Right hindlimb (tissue), 1 donor: ENCODE measurements at places on chromosomes 11 and 22.
A peak's percentile ranks its signal among the peaks of the same experiment; 100 is the strongest.

- no peak for DNase-seq
These were observed 333.8 kb upstream of the CHORDC1 start for GRCh38 chr11:90556606-90557005.

DNA sequence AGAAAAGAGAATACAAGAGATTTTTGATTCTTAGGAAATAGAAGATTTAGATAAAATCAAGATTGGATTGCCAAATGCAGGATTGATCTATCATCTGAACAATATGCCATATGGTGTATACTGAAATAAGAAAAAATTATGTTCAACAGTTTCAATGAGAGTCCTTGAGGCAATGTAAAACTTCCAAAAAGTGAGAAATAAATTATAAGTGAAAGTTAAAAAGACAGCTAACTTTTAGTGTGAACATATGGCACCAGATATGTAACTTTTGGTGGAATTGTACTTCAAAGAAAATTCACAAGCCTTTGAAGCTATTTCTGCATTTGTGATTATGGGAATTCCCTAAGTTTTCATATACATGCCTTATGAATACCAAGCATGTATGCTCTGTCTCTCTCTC lies 200.5 kb upstream of the ANO3 start:
- DNase-seq, result no peak

- DNase-seq, result no peak
These were observed 39.6 kb downstream of the GRIK4 start for GRCh38 chr11:120551191-120551590.

DNA sequence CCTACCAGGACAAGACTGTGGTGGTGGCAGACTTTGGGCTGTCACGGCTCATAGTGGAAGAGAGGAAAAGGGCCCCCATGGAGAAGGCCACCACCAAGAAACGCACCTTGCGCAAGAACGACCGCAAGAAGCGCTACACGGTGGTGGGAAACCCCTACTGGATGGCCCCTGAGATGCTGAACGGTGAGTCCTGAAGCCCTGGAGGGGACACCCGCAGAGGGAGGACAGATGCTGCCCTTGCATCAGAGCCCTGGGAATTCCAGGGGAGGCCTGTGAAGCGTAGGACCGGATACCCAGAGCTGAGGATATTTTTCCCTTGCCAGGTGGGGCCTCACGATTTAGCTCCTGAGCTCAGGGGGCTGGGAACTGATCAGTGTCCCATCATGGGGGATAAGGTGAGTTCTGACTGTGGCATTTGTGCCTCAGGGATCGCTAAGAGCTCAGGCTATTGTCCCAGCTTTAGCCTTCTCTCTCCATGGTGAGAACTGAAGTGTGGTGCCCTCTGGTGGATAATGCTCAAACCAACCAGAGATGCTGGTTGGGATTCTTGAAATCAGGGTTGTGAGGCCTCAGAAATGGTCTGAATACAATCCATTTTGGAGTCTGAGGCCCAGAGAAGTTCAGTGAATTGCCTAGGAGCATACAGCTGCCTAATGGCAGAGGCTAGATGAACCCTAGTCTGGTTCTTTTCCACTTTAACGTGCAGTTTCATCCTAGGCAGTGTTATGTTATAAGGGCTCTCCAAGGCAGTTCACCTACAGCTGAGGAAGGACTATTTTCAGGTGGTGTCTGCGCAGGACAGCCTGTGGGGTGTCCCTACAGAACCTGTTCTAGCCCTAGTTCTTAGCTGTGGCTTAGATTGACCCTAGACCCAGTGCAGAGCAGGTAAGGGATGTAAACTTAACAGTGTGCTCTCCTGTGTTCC lies 19.5 kb downstream of the PIK3IP1 start:
- peak; percentile 42 for DNase-seq

GRCh38 chr11:120681434-120682331 lies 170.1 kb downstream of the GRIK4 start:
- DNase-seq, result no peak

GRCh38 chr11:101482556-101483124 lies 101.2 kb downstream of the TRPC6 start:
- no peak for DNase-seq

DNA sequence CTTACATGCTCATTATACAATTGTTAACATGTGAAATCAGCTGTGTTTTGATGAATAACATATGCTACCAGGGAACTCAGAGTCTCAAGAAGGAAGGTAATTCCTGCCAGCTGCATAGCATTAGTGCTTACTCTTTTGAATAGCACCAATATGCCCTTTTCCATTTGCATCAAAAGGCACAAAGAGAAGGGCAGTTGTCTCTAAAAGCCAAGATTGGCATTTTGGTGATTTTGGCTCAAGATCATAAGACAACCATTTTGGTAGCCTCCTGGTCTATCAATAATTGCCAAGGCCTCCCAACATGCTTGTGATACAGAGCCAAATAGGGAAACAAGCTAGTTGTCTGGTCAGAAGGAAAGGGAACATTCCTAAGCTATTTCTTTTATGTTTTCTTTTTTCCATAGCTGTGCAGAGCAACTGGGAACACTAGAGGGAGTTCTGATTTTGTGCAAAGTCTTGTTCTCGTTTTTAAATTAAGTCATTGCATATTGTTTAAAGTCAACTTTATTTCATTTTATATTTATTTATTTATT lies 416.7 kb upstream of the CHORDC1 start:
- DNase-seq, result peak; percentile 18

GRCh38 chr11:34522188-34522587 lies 8.6 kb upstream of the ELF5 start:
- no peak for DNase-seq

DNA sequence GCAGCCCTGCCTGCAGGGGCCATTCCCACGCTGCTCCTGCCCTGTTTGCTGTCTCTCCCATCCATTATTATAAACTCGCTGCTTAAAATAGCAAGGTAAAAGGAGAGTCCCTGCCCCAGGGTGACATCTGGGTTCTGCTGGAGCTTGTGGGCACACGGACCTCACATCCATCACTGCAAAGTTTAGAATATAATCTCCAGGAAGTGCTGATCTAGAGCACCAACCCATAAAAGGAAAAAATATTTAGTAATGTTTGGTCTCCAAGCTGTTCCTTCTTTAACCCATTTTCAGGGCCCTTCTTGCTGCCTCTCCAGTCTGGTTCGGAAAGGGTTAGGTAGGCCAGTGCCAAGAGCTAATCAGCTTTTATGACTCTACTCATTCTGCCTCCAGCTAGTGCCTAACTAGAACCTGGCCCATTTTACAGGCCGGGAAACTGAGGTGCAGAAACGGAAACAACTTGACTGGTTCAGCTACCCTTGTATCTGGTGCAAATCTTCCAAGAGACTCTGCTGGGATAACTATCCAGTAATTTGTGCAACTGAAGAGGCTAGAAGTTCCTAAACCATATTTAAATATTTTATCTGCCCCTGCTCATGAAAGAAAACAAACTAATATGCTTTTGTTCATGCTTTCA lies 37.5 kb downstream of the IRAG1 start:
- no peak for DNase-seq

DNA sequence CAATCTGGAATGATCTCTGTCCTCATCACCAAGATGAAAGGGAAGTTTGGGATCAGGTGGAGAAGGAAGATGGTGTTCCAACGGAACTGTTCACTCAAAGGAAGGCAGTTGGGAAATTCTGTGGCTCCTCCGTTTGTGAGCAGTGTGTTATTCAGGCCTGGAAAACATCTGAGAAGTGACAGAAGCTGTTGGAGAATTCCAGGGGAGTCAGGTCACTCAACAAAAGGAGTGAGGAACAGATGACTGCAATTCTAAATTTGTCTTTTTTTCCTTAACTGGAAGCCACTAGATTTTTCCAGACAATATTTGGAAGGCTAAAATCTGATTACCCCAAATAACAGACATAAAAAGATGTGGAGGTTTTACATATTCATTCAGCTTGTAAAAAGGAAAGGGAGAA lies 107.8 kb downstream of the CD44 start:
- DNase-seq, result peak; percentile 24

DNA sequence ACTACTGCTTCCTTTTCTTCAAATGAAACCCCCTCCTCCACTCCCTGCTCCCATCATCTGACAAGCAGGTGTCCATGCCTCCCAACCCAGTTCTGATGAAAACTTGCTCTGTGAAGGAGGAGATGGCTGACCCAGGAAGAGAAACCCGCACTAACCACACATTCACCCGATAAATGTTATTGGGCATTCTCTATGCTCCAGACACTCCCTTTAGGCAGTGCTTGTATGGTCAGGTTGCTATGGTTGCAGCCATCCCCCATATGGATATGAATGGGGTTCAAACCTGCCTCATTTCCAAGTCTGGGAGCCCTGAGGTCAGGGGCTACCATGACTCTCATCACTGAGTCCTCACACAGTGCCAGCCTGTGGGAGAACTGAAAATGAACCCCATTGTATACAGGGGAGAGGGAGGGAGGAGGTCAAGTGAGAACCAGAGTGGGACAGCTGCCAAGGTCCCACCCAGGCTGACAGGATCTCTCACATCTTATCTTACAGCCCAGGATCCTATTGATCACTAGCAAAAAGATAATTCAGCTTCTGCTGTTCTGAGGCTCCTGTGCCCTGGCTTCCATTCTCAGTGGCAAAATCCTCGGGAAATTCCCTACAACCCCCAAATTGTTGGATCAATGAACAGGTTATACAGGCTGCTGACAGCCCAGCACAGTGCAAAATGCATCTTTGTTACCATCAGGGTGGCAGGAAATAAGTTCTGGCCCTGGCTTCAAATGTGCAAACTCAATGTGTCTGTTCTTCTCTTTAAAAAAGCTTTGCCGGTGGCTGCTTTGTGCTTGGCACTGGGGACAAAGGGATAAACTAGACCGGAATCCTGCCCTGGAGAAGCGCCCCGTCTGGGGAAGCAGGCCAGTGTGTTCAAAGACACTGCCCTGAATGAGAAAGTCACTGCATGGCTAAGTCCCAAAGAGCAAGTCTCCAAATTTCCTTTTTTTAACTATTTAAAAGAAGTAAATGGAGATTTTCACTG lies 22.7 kb upstream of the ACER3 start:
- DNase-seq, result no peak

DNA sequence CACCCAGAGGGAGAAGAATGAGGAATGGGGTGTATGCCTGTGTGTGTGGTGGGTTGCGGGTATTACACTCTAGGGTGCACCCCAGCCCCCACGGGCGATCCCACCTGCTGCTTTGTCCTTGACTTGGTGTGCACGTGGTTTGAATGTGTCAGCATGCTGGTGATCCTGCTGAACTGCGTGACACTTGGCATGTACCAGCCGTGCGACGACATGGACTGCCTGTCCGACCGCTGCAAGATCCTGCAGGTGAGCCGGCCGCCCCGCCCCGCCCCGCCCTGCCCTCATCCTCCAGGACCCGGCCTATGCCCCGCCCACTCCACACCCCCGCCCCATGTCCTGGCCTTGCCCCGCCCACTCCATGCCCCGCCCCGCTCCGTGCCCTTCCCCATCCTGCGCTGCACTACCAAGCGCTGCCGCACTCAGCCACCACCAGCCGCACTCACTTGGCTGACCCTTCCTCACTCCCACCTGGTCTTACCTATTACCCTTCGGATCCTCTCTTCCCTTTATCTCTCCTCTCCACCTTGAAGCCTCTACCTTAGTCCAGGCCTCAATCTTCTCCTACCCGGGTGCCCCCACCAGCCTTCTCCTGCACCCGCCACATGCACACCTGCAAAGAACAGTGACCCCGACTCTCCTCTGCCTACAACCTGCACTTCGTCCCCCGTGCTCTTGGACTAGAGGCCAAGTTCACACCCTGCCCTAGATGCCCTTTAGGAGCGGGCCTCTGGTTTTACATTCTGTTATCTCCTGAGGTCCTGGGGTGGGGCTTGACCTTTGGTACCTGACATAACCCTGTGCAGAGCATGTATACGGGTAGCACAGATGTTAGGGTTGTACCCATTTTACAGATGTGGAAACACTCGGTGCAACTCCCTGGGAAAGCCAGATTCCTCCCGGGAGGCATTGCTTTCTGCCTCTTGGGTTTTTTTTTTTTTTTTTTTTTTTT lies 27.7 kb downstream of the CACNA1I start:
- DNase-seq, result no peak

GRCh38 chr11:76233196-76233921 lies 27.1 kb upstream of the WNT11 start:
- DNase-seq, result no peak

- peak; percentile 37 for DNase-seq
These were observed 2.4 kb upstream of the CECR2 start for GRCh38 chr22:17366830-17367229.

DNA sequence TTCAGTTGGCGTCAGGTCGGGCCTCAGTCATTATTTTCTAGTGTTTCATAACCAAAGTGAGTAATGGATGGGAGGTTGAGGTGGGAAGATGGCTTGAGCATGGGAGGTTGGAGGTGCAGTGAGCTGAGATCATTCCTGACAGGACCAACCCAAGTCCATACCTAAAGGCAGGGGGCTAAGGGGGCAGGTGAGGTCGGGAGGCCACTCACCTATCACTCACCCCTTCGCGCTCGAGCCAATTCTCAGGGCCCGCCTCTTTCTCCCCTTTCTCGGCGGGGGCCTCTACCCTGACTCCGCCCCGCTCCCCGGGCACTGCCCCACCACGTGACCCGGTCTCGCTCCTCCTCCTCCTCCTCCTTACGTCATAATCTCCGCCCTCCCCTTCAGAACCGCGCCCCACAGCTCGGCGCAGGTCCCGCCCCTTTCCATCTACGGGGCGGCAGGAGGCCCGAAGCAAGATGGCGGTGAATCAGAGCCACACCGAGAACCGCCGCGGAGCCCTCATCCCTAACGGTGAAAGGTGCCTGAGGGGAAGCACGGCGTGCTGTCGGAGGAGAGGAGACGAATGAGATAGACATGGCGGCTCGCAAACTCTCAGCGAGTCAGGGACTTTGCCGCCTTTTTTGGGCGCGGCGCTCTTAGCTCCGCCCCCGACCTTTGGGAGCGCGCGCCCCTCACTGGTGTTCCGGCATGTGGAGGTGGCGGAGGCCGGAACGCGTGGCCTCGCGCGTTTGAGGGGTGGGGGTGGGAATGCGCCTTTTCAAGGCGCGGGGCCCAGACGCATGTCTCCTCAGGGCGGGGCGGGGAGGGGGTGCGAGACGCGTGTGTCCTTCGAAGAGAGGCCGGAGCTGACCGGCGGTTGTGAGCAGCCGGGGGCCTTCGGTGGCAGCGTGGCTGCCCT lies at the start of gene WBP2NL:
Gene WBP2NL (plus strand): TSS at position 428 of the 901 bp plus-strand sequence. CDS start 31 bp downstream, at position 459.
- peak; percentile 74 for DNase-seq

GRCh38 chr11:99066618-99067317 lies 46.0 kb downstream of the CNTN5 start:
- no peak for DNase-seq

- DNase-seq, result no peak
These were observed 42.2 kb upstream of the BLID start for GRCh38 chr11:122158171-122158570.

DNA sequence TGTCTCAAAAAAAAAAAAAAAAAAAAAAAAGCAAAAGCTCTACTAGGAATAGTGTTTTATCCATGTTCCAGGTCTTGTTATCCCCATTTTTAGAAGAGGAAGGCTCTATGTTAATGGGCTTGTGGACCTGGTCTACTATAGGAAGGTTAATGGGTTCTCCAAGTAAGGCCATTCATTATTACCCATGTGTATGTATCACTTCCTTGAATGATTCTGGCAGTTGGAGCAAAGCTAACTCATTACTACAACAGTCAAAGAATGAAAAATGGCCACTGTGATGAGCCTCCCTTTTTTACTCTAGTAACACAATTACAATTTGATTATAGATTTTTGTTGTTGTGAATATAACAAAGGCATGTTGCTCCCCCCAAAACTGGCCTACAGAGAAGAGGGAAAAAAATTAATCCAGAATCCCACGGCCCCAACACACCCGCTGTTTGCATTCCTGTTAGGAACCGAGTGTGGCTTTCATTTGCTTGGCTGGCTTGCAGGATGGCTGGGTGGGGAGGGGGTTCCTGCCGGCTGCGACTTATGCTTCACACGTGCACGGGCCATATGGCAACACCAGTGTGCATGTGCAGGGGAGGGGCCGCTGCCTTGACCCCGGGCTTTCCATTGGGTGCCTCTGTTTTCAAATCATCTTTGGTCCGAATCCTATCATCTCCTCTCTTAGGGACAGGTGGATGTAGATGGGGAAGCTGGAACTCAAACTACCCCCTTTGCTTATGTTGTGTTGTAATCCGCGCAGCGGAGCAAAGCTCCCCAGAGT lies 148.8 kb downstream of the HIPK3 start:
- DNase-seq, result no peak
